CD4-positive, alpha-beta T cell (primary cell): ENCODE measurements at places on chromosomes 2 and 18. TPM values are rescaled to one million over a fixed set of nuclear protein-coding genes. Genes with fewer than 3 reads are reported as not detected.

Gene KRTCAP3
- total RNA-seq = 11.5 TPM

Gene DSG1
- not detected for total RNA-seq

Gene ST6GAL2
- total RNA-seq = not detected

Gene CDH20
- 0.39 TPM for total RNA-seq

Gene SULT1C4
- not detected for total RNA-seq

Gene POTEI
- total RNA-seq = not detected

Gene SULT6B1
- total RNA-seq = not detected

Gene IL18RAP
- 2.6 TPM for total RNA-seq

Gene L3MBTL4
- total RNA-seq = 0.19 TPM

Gene POTEJ
- not detected for total RNA-seq

Gene LYG1
- 1.3 TPM for total RNA-seq

Gene IHH
- not detected for total RNA-seq
